OCI-LY7 (cell line): ENCODE measurements at places on chromosomes 5 and 9. TPM values are rescaled to one million over a fixed set of nuclear protein-coding genes. Genes with fewer than 3 reads are reported as not detected.

The MLANA gene
- total RNA-seq: not detected in 2 replicates

DNA sequence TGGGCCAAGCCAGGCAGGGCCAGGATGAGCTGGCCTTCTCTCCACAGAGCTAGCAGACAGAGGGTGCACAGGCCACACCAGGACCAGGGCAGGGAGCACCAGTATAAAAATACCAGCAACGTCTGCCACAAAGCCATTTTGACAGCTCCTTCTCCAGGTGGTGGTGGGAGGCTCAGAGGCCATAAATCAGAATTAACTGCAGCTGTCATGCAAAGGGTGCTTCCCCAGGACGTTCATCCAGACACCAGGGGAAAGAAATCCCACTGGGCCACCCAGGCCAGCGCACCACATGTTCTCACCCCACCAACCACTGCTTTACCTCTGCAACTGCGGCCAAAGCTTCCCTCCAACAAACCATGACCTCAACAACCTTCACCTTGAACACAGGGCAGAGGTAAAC, 403.7 kb upstream of the TRPC7 start:
- no peak for DNase-seq

The KIF12 gene
- total RNA-seq: not detected in 2 replicates

DNA sequence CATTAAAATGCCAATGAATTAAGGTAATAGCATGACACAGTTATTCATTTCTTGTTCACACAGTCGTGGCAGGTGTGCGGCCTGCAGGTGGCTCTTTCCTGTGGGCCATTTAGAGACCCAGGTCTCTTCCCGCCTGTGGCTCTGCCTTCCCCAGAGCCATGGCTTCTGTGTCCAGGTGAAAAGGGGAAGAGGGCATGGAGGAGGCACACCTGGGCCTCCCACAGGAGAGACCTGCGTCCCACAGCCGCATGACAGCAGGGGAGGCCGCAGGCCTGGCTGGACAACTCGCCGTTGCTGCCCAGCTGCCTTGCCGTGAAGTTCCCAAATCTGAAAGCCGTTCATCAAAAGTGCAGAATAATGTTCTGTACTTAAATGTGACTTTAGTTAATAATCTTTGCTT, 14.4 kb upstream of the PLEKHG4B start:
- DNase-seq: no peak

DNA sequence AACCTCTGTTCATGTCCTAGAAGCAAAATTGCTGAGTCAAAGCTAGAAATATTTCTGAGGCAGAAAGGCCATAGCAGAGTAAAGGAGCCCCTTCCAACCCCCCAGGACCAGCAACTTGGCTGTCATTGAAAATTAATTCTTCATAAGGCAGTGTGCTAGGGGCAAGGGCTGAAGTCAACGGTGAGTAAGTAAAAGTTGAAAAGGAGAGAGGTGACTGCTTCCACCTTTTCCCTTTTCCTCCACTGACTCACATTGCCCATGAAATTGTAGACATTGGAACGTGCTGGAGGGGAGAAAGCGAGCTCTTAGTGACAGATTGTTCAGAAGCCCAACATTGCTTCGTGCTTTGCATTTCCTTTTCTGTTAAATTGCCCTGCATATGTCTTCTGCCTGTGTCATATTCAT, 19.1 kb downstream of the GLRA1 start:
- DNase-seq: no peak
